ENCODE measurements at places on chromosomes 7 and 10. TPM values are rescaled to one million over a fixed set of nuclear protein-coding genes. Genes with fewer than 3 reads are reported as not detected.

GRCh38 chr10:62031507-62031906 is 130.0 kb downstream of the ARID5B start:
- DNase-seq = no peak

- peak; percentile 67 for DNase-seq
These were observed 121.9 kb downstream of the PTPRZ1 start for GRCh38 chr7:121994625-121995410.

- DNase-seq = no peak
These were observed 53.7 kb downstream of the CPED1 start for GRCh38 chr7:121042195-121042594.

DNA sequence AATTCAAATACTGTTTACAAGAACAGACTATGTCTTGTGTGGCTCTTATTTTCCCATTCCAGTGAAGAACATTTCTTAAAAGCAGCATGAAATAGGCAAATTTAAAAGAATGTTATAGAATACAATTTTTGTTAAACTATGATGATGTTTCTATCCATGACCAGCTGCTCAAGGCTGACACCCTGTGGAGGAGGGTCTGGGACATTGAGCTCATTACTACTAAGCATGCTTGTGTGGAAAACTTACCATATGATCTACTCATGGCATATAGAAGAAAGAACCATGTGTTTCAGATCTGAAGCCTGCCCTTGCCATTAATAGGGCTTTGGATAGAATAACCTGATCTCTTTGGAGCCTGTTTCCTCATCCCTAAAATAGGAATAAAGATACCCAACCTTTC is 125.0 kb downstream of the FOXP2 start:
- DNase-seq = peak; percentile 11

DNA sequence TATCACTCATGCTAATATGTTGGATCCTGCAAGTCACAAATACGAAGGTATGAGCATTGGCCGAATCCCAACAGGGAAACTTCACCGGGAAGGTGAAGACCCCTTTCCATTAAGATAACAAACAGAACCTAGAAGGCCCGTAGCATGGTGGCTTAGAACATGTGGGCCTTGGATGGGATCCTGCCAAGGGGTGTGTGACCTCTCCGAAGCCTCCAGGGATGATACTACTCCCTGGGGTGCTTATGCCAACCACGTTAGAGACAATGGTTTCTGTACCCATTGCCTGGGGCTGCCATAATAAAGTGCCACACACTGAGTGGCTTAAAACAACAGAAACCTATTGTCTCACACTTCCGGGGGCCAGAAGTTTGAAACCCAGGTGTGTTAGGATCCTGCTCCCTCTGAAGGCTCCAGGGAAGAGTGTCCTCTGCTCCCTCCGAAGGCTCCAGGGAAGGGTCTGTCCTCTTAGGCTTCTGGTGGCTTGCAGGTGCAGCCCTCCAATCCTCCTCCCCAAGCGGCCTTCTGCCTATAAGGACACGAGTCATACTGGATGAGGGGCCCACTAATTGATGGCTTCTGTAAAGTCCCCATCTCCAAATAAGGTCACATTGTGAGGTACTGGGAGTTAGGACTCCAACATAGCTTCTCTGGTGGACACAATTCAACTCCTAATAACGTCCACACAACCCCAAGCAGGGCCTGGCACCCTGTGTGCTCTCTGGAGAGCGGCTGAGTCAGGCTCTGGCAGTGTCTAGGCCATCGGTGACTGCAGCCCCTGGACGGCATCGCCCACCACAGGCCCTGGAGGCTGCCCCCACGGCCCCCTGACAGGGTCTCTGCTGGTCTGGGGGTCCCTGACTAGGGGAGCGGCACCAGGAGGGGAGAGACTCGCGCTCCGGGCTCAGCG is 992 bp upstream of the MGMT start:
- no peak for DNase-seq

- DNase-seq = no peak
These were observed 165.8 kb upstream of the KLF6 start for GRCh38 chr10:3950676-3951275.

DNA sequence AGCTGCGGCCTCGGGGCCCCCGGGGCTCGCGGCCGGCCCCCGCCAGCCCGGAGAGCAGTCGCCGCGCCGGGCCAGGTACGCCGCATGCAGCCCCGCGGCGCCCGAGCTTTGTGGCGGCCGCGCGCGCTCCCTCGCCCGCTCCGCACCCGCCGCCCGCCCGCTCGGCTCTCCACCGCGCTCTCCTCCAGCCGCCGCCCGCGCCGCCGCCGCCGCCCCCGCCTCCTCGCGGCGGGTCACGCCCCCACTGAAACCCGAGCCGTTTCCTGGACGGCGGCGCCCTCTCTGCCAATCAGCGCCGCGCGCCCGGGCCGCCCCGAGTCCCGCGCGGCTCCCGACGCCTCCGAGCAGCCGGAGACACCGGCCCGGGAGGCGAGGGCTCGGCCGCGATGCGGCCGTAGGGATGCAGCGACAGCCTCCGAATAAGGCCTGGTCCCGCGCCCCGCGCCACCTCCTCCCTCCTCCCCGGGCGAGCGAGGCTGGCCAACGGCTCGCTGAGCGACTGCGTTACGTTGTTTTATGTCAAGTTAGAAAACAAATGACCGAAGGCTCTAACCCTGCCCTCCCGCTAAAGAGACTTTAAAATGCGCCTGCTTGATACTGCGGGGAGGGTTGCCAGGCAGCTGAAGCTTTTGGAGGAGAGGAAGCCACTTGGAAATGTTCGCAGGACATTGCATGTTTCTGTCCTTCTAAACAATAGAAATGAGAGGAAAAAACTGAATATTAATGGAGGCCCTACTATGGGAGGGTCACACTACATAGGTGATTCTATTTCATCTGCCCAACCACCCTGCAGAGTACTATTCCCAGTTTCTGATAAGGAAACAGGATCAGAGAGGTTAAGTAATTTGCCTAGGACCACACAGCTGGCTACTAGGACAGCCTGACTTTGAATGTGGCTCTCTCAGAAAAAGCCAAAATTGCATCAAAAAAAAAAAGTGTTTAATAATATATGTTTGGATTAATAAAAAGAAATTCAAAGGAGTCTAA is at the start of gene FGFR2:
TSS of gene FGFR2 (minus strand) at position 182 of the 987 bp plus-strand sequence. CDS start 4,627 bp downstream, outside the sequence.
- peak; percentile 90 for DNase-seq

DNA sequence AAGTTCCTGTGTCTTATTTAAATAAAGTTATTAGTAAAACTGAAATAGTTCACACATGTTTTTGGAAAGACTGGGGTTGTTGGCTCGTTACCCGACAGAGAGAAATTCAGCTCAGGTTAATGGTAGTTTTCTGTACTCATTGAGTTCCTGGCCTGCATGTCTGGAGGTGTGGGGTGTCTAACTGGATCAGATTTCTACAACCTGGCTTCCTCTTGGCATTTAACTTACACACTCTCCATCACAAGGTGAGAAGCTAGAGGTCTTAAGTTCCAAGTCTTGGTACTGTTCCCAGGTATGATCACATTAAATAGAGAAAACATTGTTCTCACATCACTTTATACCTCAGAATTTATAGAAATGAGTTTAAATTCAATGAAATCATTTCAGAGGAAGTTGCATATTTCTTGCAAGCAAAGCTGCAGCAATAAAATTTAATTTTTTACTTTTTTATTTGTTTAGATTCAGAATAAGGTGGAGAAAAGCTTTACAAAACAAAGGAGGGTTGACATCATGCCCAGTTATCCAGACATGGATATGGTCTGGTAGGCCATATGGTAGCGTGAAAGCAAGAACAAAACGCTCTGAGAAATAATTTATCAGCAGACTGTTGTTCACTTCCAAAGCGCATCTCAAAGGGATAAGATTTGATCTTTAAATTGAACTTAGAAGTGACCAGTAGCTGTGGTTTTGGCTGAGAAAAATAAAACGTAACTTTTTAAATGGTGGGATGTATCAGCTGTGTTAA is 120.6 kb downstream of the GLCCI1 start:
- DNase-seq = no peak

DNA sequence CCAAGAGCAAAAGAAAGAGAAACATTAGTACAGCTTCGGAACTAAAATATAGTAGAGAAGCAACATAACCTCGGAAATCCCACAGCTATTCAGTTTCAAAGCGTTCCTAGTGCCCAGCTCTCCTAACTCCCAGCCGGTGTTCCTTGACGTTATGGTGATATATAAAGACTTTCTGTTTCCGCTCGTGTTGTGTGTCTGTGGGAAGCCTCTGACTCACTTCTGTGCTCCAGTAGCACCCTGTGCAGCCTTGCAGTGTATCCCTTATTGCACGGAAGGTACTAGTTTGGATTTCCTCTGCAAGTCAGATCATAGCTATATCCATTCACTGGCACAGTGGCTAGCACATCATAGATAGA is 535 bp downstream of the ASAH2B start:
- DNase-seq = no peak

GRCh38 chr10:61098966-61099365 is 155.0 kb upstream of the RHOBTB1 start:
- no peak for DNase-seq

GRCh38 chr10:15220445-15220844 is 52.0 kb upstream of the NMT2 start:
- no peak for DNase-seq

DNA sequence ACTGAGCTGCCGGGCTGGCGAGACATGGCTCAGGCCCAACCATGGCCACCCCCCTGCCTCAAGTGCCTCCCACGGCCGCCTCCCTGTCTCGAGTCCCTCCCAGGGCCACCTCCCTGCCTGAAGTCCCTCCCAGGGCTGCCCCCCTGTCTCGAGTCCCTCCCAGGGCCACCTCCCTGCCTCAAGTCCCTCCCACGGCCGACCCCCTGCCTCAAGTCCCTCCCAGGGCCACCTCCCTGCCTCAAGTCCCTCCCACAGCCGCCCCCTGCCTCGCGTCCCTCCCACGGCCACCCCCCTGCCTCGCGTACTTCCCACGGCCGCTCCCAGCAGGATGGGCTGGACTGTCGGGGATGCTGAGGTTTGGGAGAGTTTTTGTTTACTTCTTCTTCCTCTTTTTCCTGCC is 462.5 kb downstream of the PTPRN2 start:
- DNase-seq = no peak

- DNase-seq = no peak
These were observed 68.5 kb downstream of the TBXAS1 start for GRCh38 chr7:139897422-139898090.

DNA sequence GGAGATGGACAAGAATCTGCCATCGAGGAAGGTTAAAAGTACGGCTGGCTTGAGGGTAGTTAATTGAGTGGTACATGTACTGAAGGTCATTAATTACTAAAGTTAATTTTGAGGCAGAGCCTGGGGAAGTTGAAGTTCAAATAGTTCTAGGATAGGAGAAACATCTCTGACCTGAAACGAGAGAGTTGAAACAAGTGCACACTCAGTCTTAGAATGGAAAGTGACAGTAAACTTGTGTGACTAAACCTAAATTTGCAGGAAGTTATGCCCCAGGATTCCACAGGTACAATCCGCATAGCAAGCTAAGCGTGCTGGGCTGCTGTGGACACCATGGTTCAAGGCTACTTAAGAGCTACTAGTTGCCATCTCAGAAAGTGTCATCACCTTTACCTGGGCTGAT is 209.9 kb downstream of the CHCHD3 start:
- DNase-seq = no peak

GRCh38 chr10:47269294-47269693 is 30.7 kb upstream of the GDF10 start:
- DNase-seq = no peak

DNA sequence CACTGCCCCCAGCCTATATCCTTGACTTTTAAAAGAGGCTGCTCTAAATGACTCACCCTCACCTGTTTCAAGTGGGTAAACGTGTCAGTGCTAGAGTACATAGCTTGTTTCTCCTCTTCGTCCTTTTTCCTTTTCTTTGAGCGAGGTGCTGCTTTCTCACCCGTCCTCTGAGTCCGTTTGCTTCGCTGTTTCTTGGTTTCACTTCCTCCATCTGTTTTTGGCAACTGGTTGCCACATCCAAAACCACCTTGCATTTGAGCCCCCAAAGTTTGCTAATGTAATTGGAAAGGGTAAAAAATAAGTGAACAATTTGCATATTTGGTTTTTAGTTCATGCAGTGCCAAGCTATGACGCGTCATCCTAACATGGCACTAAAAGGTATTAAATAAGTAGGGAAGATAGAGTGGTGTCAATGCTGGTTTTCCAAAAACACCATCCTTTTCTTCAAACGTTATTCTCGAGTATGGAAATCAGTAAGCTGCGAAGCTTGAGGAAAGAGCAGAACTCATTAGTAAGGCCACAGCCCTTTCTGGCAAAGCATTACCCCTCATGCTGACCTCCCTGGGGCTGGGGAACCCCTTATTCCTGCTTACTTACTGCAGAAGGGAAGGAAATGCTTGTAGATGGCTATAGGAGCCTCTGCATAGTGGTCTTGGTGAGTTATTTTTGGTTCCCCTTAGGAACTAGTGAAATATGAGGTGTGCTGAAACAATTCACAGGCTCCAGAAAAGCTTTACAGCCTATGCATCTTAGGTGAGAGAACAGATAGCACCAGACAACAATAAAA is 133.5 kb downstream of the GALNT11 start:
- no peak for DNase-seq

- peak; percentile 79 for DNase-seq
These were observed 116.5 kb downstream of the ZMIZ1 start for GRCh38 chr10:79185067-79185774.

GRCh38 chr10:91350651-91351081 is 59.5 kb upstream of the HECTD2 start:
- DNase-seq = no peak

- DNase-seq = no peak
These were observed 48.8 kb upstream of the MYL10 start for GRCh38 chr7:101677797-101678479.

DNA sequence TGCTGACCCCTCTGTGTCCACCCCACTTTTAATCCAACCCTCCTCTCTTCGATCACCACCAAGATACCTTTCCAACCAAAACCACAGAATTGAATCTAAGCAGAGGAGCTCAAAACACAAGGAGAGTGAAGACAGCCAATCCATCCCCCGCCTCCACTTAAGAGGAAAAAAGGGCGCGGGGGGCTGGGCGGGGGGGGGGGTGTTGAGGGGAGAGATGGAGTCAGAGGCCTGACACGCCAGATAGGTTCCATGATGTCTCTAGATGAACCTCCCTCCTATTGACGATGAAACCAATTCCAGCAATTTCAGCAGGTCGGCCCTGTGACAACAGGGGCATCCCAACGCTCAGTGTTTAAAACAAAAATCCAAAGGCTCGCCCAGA is 1.3 kb downstream of the SORBS1 start:
- no peak for DNase-seq

The TET1 gene
- 12.7 TPM for polyA plus RNA-seq

The ZP3 gene
- 3.3 TPM for polyA plus RNA-seq

The SRGN gene
- 10.7 TPM for polyA plus RNA-seq

The FAM25G gene
- polyA plus RNA-seq = 0.57 TPM

The SCIN gene
- 112 TPM for polyA plus RNA-seq

The GBX1 gene
- polyA plus RNA-seq = 0.22 TPM

The KLF14 gene
- polyA plus RNA-seq = 0.76 TPM

The ADRA2A gene
- 2.9 TPM for polyA plus RNA-seq

The CALHM2 gene
- 10.3 TPM for polyA plus RNA-seq
